NCI-H1417 treated with DMSO at 0.1 percent for 48 hours (cell line): ENCODE measurements at places on chromosomes 7 and 10.

DNA sequence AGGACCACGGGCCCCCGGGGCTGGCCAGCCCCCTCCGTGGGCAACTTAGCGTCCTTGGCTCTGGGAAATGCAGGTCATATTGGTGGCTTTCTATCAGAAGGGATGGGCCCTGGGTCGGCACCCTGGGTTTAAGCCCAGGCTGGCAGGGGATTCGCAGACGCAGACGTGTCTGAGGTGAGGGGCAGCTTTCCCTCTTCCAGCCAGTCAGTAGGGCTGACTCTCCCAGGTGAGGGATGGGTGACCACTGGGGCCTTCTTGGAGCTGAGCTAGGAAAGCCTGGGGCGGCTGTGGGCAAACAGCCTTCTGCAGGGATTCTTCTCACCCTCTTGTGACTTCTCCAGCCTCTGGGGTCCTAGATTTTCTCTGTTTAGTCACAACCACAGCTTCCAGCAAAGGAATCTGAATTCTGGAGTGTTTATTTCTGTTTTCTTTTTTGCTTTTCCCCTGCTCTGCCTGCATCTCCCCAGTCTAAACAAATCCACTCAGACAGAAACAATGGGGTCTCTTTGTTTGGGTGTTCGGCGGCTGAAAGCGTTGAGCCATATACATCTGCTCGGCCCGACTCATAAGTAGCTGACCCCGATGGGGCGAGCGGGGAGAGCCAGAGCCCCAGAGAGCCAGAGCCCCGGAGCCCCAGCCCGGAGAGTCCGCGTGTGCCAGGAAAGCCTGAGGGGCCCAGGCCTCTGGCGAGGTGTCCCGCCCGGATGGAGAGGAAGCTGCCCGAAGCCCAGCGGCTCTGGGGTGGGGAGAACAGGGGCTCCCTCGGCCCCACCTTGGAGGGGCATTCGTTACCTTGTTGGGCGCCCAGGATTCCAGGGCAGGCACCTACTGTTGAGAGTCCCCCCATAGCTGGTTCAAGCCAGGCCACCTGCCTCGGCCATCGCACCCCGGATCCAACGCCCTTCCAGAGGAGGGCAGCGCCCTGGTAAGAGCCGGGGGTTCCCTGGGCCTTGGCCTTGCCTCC is 2.0 kb downstream of the MNX1 start:
- DNase-seq, result no peak

- no peak for DNase-seq
Measured at GRCh38 chr10:105843786-105844185, 1202.7 kb downstream of the SORCS3 start.

DNA sequence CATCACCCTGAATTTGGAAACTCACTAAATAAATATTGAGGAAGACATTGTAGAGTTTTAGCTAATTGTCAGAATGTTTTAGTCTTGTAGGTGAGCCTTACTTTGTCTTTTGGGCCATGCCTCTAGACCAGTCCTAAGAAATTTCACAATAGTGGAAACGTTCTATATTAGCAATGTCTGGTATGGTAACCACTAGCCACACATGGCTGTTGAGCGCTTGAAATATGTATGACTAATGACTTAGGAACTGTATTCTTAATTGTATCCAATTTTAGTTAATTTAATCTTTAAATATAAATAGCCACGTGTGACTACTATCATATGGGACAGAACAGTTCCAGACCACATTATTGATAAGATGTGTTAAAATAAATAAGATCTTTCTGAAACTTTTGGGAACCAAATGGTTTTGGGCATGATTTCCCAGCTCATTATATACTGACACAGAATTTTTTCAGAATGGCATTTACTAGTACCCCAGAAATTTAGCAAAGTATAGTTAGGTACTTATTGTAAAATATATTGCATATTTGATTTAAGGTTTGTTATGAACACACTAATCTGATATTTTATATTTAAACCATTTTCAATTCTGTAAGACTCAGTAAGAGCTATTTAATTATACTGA is 95.0 kb downstream of the VPS50 start:
- no peak for DNase-seq

GRCh38 chr10:48940958-48941357 is 1.3 kb upstream of the LRRC18 start:
- DNase-seq, result no peak

GRCh38 chr10:3228629-3228945 is 56.0 kb upstream of the PITRM1 start:
- no peak for DNase-seq

- DNase-seq, result no peak
Measured at GRCh38 chr7:1503390-1503789, 799 bp downstream of the INTS1 start.

DNA sequence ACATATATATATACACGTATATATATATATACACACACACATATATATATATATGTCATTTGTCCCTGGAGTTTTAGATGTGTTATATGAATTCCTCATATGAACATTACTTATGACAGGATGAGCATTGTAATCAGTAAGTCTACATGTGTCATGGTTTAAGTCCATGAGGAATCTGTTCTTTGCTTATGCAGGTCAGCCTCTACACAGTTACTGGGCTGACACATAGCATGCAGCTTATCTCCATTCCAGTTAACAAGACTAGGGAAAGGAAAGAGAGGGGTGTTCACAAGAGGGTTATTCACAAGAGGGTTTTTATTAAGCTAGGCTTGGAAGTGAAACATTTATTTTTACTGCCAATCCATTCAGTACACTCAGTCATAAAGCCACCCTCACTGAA is 226.7 kb downstream of the SNX13 start:
- no peak for DNase-seq

- DNase-seq, result peak; percentile 2
Measured at GRCh38 chr10:129853562-129853903, 110.5 kb downstream of the EBF3 start.

- DNase-seq, result no peak
Measured at GRCh38 chr7:17559388-17559787, 260.9 kb downstream of the AHR start.

DNA sequence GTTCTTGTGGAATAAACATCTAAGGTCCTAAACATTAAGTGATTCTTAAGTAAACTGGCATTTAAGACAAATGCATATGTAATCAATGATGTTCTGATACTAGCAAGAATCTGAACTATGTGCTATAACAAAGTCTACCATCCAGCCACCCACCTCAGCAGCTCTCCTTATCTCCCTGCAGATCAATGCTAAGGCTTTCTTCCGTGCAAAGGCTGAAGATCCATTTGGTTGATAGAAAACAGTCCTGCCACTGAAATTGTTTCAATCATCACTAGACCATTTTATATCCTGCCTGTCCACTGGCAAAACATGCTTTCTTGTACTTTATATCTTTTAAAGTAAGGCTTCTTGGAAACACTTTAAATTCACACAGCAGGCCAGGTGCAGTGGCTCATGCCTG is 6.3 kb upstream of the SMKR1 start:
- no peak for DNase-seq

DNA sequence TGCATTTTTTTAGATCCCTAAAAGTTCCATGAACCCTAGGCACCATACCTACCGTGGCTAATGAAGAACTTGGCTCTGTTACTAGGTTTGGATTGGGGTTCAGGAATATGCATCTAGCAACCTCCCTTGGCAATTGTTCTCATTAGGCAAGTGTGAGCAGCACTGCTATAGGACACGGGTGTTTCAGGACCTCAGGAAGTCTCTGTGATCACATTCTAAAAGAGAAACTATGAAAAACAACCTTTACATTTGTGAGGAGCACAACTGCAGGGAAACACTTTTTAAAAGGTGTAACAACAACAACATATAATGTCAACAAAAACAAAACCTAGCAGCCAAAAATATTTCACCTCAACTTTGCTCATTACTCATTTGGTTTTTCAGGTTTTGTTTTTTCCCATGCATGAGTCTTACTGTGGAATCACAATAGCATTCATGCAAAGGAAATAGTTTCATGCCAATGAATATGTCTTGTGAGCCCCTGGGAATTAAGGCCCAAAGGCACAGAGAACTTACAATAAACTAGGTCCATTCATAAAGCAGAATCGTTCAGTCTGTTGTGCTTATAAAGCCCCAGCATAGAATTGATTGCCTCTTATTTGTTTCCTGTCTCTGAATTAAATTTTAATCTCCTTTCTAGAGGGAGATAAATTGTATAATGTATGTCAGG is 255.7 kb upstream of the DGKB start:
- DNase-seq, result no peak

DNA sequence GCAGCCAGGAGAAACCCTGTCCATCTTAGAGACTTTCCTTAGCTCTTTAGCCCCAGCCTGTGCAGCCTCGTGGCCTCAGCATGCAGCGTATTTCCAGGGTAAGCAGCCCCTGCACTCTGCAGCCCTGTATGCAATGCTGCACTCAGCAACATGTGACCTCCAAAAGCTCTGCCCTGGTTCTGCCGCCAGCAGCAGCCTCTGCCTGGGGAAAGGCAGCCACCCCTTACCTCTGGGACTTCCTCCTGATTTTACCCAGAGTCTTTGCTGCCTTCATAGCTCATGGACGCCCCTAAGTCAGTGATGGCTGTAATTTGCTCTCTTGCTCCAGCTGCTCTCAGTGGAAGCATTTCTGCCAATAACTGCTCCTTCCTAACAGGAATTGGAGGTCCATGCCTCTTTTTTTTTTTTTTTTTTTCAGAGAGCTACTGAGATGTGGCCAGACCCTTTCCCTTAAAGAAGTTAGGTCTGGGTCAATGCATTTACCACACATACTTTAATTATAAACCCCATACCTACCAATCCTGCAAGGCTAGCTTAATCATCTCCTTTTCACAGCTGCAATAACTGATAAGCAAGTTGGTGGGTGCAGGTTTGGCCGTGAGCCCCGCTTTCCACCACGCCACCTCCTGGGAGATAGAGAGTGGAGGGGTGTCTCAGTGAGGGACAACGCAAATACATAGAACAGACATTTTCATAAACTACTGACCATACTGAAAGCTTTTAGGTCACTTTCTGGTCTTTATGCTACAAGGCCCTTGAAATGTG is 71.7 kb downstream of the RAMP3 start:
- DNase-seq, result no peak

DNA sequence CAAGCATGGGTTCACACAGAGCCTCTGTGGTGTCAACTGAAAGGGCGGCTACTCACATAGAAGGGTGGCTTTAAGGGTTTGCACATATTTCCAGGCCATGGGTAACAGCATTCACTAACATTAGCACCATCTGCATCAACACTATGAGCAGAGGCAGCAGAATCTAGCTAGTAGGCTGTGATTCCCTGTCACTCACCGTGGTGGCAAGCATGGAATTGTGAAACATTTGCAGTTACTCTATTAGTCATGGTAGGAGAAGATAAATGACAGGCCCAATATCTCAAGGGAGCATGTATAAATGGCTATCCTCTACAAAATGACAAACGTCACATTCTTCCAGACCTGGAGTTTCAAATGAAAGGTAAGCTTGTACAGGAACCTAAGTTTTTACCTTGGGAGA is 32.2 kb upstream of the CUBN start:
- DNase-seq, result no peak

DNA sequence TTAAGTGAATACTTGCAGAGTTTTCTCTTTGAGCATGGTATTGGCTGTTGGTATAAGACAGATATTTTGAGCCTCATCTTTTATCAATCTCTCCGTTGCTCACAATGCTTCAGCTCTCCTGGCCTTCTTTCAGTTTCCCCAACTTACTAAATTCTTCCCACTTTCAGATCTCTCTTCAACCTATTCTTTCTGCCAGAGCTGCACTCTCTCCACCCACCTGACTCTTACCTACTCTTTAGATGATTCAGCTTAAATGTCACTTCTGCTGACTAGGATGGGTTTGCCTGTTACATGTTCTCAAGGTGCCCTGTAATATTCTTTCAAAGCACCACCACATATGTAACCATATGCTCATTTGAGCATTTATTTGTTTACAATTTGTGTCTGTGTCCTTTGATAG is 1.6 kb downstream of the EXOSC1 start:
- no peak for DNase-seq

DNA sequence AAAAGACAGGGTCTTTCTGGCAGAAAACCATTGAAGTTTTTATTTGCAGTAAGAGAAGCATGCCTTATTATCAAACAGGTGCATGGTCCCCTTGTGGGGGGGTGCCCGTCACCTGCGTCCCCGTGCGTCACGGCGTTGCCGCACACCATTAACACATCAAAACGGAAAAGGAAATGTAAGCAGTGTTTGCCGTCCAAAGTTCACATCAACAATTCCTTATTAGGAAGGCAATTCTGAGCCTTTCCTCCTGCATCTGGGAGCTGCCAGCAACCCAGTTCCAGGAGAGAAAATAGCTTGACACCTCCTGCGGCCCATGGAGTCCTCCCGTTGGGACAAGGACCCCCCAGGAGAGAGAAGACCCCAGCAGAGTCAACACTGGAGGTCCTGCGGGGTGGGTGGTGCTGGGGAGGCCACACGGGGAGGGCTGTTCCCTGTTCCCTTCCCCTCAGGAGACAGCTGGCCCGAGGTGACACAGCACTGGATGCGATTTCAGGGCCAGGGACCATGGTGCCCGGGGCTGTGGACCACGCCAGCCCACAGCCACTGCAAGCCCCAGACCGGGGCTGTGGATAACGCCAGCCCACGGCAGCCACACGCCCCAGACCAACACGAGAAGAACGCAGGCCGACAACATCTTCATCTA is 39.5 kb downstream of the DIP2C start:
- DNase-seq, result no peak

- no peak for DNase-seq
Measured at GRCh38 chr10:17984563-17984962, 32.8 kb downstream of the SLC39A12 start.

DNA sequence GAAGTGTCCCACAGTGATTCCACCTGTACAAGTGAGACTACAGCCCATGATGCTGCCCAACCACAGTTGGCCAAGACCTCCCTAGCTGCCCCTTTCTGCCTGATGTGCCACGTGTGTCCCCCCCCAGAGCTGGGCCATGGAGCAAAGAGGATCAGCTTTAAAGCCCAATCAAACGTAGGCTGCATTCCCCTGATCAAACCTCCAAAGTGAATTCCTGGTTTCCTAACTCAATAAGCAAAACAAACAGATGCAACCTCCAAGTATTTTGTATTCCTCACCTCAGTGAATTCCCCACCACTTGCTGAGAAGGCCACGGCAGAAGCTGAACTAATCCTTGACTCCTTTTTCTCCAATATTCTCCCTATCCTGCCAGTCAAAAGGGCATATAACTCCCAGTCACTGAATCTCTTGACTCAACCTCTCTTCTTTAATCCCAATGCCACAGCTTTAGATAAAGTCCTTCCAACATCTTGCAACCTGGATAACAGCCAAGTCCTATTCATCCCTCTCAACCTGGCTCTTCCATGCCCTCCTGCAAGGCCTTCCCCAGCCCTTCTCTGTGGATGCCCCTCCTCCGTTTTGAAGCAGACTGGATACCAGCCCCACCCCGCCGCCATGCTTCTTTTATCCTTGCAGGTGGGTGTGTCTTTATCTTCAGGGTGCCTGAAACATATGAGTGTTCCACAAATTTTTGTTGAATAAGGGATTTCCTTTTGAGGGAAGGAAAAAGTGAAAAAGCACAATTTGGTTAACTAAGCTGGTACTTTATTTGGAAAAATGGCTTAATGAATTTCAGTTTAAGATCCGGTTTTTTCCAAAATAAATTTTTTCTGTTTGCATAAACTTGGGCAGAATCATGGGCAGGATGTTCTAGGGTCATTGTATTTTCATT is 285.2 kb upstream of the MKLN1 start:
- DNase-seq, result no peak
